ENCODE measurements at places on chromosomes 1 and 21.

GRCh38 chr21:42193131-42193671 is 25.7 kb upstream of the ABCG1 start:
- no peak for DNase-seq

DNA sequence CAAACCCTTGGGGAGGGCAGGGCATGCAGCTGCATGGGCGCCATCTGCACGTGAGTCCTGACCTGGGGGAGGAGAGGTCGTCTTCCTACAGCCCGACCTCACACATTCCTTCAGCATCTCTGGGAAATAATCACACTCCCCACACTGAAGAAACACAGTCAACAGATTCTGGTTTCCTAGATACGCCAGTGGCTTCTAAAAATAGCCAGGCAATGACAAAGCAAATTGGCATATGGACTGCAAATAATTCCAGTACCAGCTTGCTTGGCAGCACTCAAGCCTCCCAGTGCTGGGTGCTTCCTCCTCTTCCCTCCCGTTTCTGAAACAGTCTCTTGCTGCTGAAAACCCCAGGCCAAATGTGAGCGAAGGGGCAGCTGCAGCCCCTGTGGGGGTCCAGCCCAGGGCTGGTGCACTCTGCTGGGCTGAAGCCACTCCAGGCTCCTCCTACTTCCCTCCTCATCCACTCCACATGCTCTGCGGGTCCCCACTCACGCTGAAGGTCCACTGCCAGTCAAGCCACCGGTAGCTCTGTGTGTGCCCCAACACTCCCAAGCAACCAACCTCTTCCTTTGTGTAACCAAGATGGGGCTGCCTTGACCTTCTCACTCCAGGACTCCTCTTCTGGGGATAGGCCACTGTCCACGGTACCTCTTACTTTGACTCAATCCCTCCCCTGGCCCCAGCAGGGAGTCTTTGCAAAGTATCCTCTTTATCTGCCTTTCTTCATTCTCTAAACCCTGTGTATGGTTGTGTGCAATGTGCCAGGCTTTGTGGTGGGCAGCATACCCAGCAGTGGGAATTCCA is 69.0 kb downstream of the KCND3 start:
- no peak for DNase-seq

GRCh38 chr1:183604038-183604808 is 14.0 kb upstream of the NCF2 start:
- DNase-seq, result peak; percentile 9

DNA sequence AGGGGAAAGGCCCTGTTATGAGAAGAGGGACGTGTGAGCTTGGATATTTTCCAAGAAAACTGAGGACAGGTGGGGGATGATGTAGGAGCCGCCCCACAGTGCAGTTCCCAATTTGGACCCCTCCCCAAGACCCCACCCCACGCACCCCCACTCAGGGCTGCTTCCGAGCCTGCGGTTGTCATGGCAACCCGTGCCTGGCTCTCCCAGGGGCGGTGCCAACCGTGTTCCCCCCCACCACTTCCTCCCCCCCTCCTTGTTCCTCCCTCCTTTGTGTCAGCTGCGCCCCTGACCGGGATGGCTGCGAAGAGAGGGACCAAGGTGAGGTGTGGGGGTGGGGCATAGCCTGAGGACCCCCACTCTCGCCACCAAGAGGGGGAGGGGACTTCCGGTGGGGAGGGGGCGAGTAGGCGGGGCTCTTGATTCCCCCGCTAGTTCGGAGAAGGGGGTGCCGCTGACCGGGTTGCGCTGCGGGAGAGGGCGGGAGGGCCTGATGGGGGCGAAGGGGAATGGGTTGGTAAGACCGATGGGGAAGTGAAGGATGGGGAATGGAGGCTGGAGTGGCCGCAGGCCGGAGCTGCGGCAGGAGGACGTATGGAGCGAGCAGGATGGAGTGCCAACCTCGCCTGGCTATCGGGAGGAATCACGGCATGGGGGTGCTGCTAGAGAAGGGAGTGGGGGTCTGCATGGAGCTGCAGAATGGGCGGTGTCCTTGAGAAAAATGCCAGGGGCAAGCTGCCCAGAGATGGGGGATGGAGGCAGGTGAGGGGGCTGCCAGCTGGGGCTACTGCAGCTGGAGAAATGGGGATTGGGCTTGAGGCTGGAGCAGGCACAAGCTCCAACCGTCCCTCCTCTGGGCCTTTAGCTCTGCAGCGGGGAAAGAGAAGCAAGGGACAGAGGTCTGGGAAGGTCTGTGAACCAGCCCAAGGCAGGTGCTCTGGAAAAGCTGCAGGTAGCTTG is 953 bp downstream of the TRIM46 start:
- no peak for DNase-seq

- DNase-seq, result peak; percentile 53
Measured at GRCh38 chr1:40078512-40079333, 18.3 kb downstream of the PPT1 start.

DNA sequence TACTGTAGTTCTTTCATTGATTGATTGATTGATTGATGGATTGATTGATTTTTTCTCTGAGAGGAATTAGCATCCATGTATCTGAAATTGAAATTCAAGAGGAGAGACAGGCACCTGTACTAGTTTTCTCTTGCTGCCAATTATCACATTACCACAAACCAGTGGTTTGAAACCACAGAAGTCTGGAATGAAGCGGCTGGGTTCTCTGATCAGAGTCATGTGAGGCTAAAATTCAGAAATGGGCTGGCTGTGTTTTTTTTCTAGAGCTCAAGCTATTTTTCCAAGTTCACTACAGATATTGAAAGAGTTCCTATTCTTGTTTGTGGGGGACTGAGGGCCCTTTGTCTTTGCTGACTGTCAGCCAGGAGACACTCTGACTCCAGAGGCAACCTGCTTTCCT is 10.0 kb downstream of the NBPF3 start:
- DNase-seq, result no peak

GRCh38 chr1:56191369-56191768 is 388.0 kb downstream of the PLPP3 start:
- DNase-seq, result no peak

GRCh38 chr1:84619383-84620102 is 45.3 kb upstream of the CTBS start:
- peak; percentile 84 for DNase-seq

DNA sequence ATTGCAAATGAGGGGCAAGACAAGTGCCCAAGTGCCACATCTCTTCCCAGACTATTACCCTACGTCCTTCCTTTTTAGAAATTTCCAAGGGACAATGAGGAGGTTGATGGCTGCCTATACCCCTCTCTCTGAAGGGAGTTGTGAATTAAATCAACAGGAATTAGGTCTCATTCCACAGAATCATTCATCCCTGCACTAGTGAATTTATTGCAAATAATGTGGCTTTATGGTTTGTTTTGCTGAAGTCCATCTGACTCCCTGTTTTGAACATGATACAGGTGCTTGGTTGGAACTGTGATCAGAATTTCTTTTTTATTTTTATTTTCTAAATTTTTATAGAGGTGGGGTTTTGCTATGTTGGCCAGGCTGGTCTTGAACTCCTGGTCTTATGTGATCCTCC is 34.3 kb upstream of the THEM4 start:
- DNase-seq, result peak; percentile 53

- peak; percentile 21 for DNase-seq
Measured at GRCh38 chr1:55284856-55285255, 69.7 kb upstream of the USP24 start.

DNA sequence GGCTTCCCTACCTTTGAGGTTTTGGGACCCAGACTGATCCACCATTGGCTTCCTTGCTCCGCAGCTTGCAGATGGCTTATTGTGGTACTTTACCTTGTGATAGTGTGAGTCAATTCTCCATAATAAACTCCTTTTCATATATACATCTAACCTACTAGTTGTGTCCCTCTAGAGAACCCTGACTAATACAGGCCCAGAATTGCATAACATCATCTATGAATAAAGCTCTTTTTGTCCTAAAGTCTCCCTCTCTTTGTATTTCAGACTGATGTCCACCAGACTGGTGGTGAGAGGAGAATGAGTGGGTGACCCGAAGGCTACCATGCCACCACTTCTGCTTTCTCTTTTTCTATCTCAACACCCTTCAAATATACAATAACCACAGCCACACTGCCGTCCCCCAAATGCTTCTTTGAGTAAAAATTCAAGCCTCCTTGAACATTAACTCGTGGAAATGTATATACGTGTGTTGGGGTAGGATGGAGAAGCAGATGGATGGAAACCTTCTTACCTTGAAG is 265.7 kb downstream of the PTBP2 start:
- DNase-seq, result no peak

DNA sequence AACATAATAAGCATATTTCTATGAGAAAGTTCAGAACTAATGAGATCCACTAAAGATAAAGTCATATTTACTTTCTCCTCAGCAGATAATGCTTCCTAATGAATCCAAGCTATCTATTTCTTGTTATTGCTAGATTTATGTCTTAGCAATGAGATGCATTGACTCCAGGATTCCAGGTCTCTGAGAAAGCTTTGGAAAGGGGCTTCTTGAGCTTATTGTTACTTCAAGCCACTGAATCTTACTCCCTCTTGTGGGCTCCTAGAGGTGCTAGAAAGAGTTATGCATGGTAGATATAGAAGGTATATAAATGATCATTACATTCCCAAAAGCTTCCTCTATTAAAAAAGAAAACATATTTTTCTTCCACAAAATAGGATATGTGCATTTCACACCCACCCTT is 246.4 kb upstream of the ADAMTS5 start:
- peak; percentile 20 for DNase-seq

DNA sequence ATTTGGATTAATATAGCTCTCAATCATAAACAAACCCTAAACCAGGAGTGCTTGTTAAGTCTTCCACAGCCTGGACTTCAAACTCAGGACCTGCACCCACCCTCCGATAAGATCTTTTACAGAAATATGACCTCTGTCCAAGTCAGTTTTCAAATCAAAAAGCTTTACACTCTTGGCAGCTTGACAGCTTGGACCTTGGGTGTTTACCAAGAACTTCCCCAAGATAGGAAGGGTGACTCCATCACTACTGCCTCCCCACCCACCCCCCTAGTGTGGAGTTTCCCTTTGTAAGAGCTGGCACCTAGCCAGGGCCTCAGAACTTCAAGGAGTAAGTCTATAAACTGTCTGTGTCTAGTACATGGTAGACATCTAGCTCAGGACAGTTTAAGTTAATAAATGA is 9.6 kb downstream of the BCAR3 start:
- DNase-seq, result peak; percentile 56

DNA sequence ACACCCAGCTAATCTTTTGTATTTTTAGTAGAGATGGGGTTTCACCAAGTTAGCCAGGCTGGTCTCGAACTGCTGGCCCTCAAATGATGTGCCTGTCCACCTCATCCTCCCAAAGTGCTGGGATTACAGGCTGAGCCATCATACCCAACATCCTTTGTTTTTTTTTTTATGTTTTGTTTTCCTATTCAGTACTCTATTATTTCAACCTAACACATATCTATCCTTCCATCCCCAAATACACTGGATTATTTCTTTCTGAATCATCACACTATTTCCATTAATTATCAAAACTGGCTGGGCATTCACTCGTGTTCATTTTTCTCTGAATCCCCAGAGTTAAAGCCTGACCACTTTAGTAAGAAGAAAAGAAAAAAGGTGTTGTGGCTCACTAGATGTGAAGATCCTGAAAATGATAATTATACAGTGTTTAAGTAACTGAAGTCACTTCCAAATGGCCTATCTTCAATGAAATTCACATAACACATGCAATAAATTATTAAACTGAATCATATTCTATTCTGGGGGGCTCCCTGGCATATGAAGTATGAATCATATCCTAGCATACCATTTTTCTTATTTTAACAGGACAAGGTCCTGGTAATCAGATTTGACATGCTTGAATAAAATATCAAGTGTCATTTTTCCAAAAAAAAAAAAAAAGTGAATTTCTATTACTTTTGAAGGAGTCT is 1754.2 kb downstream of the BRINP3 start:
- DNase-seq, result no peak

- DNase-seq, result peak; percentile 34
Measured at GRCh38 chr1:3369446-3370076, 84.9 kb upstream of the ARHGEF16 start.

GRCh38 chr1:156226116-156226538 is 13.3 kb downstream of the PMF1 start:
- DNase-seq, result no peak

GRCh38 chr1:9253004-9253403 is 18.4 kb downstream of the H6PD start:
- no peak for DNase-seq

- DNase-seq, result peak; percentile 89
Measured at GRCh38 chr1:226820941-226821718, 49.3 kb upstream of the PSEN2 start.

- no peak for DNase-seq
Measured at GRCh38 chr21:34971656-34972055, 77.4 kb downstream of the RUNX1 start.

GRCh38 chr1:11151114-11151513 is 38.0 kb upstream of the ANGPTL7 start:
- no peak for DNase-seq

- no peak for DNase-seq
Measured at GRCh38 chr1:8870616-8871538, 7.6 kb downstream of the ENO1 start.

DNA sequence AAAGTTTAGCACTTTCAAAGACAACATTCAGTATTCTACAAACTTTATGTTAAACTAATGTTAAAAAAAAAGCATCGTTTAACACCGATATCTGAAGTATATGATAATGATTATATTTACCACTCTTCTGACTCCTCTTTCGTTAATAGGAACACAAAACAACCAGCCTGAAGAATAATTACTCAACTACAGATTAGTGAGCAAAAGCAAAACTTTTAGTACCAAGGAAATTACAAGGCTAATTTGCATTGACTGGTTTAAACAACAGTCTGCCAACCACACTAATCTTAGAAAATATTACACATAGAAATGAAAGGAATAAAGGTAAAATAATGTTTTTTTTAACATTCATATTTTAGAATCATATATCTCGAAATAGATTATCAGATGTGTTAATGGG is 500.7 kb downstream of the LMO4 start:
- DNase-seq, result no peak

- no peak for DNase-seq
Measured at GRCh38 chr1:20413136-20413775, 72.8 kb downstream of the CAMK2N1 start.

- DNase-seq, result no peak
Measured at GRCh38 chr1:121587777-121588176, 403.0 kb downstream of the SRGAP2C start.

DNA sequence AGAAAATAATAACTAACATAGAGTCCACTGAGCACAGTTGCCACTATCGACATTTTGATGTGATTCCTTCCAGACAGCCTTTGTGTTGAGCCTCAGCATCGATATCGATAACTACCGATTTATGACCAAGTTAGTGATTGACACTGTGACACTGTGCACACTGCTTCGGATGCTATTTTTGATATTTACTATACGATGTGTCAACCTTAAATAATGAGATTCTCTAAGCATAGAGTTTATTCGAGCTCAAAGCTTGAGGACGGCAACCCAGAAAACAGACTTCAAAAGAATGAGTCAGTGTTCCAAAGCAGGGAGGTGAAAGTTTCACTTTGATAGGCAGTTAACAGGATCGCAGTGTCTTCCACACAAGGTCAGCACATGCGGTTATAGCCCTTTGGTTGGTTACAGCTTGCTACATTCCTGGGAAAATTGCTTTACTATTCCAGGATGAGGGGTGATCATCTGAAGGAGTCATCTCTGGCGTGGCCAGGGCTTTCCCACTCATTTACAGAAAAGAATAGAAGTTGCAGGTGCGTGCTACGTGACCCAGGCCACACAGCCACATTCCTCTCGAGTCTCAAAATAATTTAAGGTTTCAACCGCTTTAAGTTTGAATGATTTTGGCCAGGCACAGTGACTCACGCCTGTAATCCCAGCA is 53.6 kb upstream of the EFHD2 start:
- DNase-seq, result peak; percentile 55
